ENCODE measurements at places on chromosomes 4 and X. TPM values are rescaled to one million over a fixed set of nuclear protein-coding genes. Genes with fewer than 3 reads are reported as not detected.

DNA sequence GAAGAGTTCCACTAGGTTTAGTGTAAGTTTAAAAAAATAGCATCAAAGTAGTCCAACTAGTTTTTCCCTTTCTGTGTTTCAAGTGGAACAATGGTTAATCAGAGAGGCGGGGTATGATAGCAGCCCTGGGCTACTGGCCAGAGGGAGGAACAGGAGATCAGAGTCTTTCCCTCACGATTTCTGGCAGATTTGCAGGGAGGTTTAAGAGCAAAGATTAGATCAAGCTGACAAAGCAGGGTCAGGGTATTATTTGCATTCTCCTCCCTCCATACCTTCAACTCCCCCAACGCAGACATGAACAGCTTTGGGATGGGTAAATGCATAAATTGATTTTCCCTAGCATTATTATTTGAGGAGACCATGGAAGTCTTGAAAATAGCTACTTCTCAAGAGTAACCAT, 277.6 kb upstream of the DIAPH2 start:
- no peaks in the 10 kb centered on the region for H3K27me3 ChIP-seq
- H3K4me3 ChIP-seq: no peak overlapping the region
- no peak for DNase-seq

DNA sequence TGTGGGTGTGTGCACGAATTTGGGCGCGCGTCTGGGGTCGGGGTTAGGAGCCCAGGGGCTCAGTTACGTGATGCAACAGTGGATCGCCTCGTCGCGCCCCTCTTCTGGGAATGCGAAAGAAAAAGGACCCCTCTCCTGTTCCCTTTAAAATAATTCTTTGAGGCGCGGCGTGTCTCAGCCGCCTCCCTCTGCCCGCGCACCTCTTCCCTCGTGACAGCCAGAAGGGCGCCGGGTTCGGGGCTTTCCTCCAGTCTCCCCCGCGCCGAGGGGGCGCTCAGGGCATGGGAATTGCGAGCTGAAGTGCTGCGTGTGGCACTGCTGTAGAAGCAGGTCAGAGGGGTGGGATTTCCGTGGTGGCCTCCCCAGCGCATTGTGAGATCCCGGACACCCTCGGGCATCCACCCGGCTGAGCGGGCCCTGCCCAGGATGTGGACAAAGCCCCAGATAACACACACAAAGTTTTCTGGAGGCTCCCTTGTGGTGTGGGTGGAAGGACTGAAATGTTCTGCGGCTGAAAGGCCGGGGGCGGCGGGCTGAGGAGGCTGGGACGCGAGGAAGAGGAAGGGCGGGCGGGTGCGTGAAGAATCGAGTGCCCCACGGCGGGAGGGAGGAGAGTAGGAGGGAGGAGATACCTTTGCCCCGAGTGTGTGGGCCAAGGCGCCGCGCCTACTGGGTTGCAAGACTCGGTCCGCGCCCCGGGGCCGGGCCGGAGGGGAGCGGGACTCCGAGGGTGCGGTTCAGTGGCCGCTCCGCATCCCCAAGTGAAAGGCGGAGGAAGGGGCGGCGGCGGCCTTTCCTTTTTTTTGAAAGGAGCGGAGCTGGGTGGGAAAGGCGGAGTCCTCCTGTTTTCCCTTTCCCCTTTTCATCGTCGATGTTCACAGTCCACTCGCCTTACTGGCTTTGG, 752 bp downstream of the SEPTIN11 start:
- H3K36me3 ChIP-seq: no peaks in the 10 kb centered on the region
- H3K27ac ChIP-seq: peak overlapping the region; percentile 86
- H3K4me3 ChIP-seq: peak overlapping the region; percentile 84
- DNase-seq: peak; percentile 86

KCND1 gene
- 1.2 TPM for total RNA-seq

DNA sequence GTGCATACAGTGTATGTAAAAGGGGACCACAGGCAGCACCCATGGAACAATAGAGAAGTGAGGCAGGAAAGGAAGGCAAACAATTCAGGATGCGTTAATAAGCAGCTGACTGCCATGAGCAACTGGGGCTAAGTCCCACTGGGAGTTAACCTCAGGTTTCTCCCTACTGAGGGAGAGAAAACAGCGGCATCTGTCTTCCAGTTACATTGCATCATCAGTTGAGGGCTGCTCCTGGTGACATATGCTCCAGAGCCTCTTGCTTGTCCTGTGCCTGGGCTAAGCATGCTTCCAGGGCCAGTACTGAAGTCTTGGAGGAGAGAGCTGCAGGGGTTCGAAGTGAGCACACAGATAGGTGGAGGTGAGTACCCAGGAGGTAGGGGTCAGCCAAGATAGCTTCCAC, 24.3 kb downstream of the RAI2 start:
- no peak overlapping the region for H3K27ac ChIP-seq
- H3K27me3 ChIP-seq: no peaks in the 10 kb centered on the region
- H3K4me3 ChIP-seq: no peak overlapping the region
- H3K4me1 ChIP-seq: no peaks in the 10 kb centered on the region
- no peak for DNase-seq

TCEAL7 gene
- 2.6 TPM for total RNA-seq

Data from upper lobe of right lung (tissue), 1 donor.